Mammary microvascular endothelial cell (primary cell): ENCODE measurements at places on chromosomes 3 and 15. TPM values are rescaled to one million over a fixed set of nuclear protein-coding genes. Genes with fewer than 3 reads are reported as not detected.

HRG gene
- not detected in 2 replicates for total RNA-seq

MYD88 gene
- 38.0 and 45.5 TPM in 2 replicates for total RNA-seq

IL5RA gene
- total RNA-seq, result not detected in 2 replicates

TEX55 gene
- total RNA-seq, result not detected in 2 replicates

SLC22A14 gene
- not detected in 2 replicates for total RNA-seq

LARP6 gene
- total RNA-seq, result 27.2 and 32.3 TPM in 2 replicates

POPDC2 gene
- total RNA-seq, result 0.10 and 2.5 TPM in 2 replicates

CEP70 gene
- 10.2 and 11.3 TPM in 2 replicates for total RNA-seq

CTXN2 gene
- total RNA-seq, result not detected in 2 replicates

ARRDC4 gene
- 1.5 and 1.6 TPM in 2 replicates for total RNA-seq
